ENCODE measurements at places on chromosomes 16 and 17.

- DNase-seq, result no peak
- H3K27me3 ChIP-seq, result no peaks in the 10 kb centered on the region
- no peak overlapping the region for H3K27ac ChIP-seq
- peaks cover 9% of the 10 kb centered on the region for H3K36me3 ChIP-seq
These were observed 1.8 kb upstream of the HELZ start for GRCh38 chr17:67246653-67247415.

DNA sequence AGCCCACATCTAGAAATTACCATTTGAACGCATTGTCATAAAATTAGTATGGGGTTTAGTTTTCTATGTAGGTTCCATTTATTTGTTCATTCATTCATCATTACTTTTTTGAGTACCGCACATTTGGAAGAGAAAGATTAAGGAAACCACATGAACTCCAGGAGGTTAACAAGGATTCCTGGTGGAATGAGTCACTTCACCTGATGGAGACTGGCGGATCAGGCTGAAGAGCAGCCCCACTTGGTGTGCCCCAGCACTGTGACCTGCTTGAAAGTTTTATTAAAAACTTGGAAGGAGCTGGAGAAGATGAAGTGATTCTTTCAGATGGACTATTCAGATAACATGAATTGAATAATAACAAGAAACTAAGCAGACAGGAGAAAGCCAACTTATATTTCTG lies 293.6 kb upstream of the CDH11 start:
- no peak for DNase-seq
- H3K4me3 ChIP-seq, result no peak overlapping the region
- H3K27ac ChIP-seq, result no peak overlapping the region
- no peaks in the 10 kb centered on the region for H3K36me3 ChIP-seq

DNA sequence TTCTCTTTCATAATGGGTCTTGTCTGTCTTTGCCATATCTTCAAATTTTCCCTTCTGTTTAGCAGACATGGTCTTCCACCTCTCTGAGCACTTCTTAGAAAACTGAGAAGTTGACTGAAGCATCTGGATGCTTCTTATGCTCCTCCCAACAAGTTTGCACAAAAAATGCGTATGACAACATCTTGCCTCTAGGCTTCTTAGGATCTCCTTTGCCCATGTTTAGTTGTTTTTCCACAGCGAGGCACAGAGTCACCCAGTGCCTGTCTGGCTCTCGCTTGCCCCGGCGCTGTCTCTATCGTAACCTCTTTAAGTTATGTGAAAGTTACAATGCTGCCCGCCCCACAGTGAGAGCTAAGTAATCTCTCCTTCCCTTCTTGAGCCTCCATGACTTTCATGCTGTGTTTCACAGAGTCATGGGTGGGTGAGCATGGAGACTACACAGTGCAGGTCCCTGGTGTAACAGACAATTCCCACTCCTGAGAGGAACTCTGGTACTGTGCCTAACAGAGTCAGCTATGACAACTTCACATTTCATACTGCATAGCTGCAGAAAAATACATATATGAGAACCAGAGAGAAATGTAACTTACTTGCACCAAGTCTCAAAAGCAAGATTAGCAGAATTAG lies 195.4 kb downstream of the AATF start:
- DNase-seq, result no peak
- no peaks in the 10 kb centered on the region for H3K27me3 ChIP-seq
- no peak overlapping the region for H3K27ac ChIP-seq
- H3K4me3 ChIP-seq, result no peak overlapping the region

DNA sequence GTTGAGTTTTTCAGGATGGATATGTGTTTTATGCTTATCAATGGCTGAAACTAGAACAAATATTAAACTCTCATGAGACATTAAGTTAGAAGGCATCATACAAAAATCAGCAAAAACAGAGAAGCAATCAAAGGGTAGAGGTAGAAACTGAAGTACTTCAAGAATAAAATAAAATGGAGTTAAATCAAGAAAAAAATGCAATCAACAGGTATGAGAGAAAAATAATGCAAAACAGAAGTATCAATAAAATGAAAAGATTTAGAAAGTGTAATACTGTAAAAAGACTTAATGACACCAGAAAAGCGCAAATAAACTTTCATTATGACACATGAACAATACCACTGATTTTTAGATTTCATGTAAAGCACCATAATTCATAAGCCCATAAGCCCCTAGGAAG lies 112.3 kb downstream of the SKAP1 start:
- no peaks in the 10 kb centered on the region for H3K4me1 ChIP-seq
- no peak for DNase-seq
- H3K27me3 ChIP-seq, result no peaks in the 10 kb centered on the region
- no peaks in the 10 kb centered on the region for H3K36me3 ChIP-seq
- no peak overlapping the region for H3K27ac ChIP-seq

GRCh38 chr16:79298894-79299799 lies 301.4 kb downstream of the MAF start:
- H3K27me3 ChIP-seq, result no peaks in the 10 kb centered on the region
- H3K4me1 ChIP-seq, result no peaks in the 10 kb centered on the region
- no peak overlapping the region for H3K4me3 ChIP-seq
- DNase-seq, result no peak
- no peaks in the 10 kb centered on the region for H3K36me3 ChIP-seq
